CD4-positive, alpha-beta T cell treated with Interleukin-15 for 1 hour (primary cell): ENCODE measurements at places on chromosomes 6 and 20.
A peak's percentile ranks its signal among the peaks of the same experiment; 100 is the strongest.

DNA sequence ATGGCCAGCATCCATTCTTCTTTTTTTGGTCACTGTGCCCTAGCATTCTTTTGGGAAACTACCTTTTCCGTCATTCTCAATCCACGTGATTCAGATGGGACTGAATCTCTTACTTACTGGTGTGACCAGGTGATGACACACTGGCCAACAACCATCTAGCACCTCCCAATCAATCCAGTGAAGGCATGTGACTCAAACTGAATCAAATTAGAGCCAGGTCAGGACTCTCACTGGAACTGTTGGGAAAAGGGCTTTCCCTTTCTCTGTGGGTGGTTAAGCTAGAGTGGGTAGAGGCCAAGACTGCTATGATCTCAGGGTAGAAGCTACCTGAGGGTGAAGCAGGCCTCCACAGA is 36.2 kb upstream of the ZMYND8 start:
- no peak for DNase-seq

DNA sequence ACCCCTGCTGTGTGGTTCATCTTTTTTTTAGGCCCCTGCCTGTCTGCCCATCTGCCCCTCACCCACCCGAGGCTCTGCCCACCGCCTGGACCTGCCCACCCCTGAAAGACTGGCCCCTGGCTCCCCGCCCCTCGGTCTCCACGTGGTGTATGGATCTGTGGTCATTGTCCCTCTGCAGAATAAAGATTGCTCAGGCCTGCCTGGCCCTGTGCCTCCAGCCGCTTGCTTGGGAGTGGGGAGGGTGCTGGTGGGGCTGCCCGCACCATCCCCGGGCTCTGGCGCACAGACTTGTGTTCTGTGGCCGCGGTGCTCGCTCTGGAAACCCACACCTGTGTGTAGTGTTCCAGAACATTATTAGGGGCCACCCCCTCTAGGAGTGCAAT is 1.6 kb downstream of the MAP1LC3A start:
- no peak for DNase-seq

DNA sequence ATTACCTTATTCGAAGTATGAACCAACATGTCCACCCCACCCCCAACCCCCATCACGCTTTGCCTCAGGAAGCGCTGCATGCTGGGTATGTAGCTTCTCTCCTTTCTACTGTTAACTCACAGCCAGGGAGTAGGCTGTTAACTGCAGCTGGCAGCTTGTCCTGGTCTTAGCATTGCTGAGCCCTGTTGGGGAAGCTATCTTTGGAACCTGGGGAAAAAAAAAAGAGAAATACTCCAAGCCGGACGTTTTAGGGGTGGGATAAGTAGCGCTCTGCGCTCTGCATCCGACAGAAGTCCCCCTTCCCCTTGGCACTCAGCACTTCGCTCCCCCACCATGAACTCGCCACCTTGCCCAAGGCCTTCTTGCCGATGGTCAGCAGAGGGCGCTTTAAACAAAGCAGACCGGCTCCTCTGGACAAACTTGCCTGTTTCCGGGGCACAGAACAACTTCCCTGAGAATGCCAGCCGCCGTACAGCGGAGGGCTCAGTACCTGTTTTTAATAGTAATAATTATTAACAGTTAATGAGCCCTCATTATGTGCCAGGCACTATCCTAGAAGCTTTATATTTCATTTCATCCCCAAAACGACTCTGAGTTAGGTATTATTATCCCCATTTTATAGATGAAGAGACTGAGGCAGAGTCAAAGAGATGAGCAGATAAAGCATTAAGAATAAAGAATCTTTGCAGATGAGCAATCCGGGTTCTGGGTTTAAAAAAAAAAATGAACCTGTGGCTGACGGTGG is 35.2 kb upstream of the MDFI start:
- peak; percentile 76 for DNase-seq

- no peak for DNase-seq
Observed at GRCh38 chr6:138520463-138520862, 21.2 kb upstream of the NHSL1 start.

DNA sequence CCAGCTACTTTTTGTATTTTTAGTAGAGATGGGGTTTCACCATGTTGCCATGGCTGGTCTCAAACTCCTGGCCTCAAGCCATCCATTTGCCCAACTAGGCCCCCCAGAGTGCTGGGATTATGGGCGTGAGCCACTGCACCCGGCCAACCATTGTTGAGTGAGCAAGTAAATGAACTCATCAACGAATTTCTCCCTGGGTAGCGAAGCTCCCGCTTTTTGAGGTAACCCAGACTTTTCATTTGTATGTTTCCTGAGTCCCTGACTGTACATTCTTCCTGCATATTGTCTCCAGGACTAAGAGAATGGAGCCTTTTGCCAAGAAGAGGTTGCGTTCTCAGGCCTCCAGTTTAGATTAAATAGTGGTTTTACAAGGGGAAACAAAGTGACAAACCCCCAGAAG is 36.4 kb downstream of the RIPOR3 start:
- DNase-seq: no peak

DNA sequence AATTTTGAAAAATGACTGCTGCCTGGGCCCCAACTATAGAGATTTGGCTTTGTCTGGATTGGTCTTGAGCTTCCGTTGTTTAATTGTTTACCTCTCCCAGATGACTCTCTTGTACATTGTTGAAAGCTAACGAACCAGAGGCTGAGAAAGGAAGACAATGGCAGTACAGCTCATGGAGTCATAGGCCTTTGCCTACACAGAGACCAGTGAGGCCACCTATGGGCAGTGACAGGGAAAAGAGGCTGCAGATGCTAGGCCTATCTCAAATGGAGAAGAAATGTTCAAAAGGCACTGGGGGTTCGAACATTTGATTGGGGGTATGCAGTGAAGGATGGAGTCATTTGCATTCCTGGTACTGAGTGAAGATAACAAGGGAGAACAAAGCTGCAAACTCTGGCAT is 29.1 kb downstream of the OPN5 start:
- no peak for DNase-seq

DNA sequence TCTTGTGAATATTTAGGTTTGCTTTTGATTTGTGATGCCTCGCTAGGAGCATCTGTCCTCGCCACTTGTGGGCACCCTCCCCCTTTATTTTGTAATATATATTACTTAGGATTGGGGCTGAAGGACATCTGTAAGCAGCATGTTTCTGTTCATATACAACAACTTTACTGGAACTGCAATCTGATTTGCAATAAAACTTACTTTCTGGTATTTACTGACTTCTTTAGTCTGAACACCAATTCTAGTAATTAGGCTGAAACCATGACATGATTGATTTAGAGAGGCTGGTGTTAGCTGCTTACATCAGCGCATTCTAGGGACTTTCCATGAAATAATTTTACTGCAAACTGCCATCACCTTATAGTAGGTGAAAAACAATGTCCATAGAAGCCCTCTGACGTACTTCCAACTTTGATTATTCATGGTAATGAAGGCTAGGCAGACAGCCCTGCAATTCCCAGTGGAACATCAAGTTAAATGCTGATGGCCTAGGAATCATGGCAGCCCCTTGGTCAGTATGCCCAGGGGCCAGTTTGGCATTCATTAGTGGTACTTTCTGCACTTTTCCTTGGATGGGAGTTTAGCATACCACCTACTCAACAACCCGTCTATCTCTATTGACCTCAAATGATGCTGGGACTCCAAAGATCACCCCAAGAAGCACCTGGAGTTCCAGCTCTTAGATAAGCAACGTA is 132.9 kb upstream of the MCHR2 start:
- DNase-seq: no peak

DNA sequence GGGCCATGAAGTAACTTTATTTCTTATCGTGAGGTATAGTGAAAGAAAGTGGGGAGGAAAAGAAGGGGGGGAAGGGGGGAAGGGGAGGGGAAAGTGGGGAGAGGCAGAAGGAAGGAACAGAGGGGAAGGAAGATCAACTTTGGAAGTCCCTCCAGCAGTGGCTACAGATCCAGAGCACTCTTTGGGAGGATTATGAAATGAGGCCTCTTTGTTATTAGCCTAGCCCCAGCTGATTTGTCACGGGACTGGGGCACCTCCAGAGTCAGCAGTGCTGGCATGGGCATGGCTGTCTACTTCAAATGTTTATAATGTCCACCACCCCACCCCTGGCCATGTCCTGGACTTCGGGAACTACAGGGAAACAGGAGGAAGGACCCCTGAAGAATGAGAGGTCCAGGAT is 7.6 kb downstream of the MOCS1 start:
- no peak for DNase-seq

- no peak for DNase-seq
Observed at GRCh38 chr6:14739827-14740226, 506.0 kb upstream of the JARID2 start.

DNA sequence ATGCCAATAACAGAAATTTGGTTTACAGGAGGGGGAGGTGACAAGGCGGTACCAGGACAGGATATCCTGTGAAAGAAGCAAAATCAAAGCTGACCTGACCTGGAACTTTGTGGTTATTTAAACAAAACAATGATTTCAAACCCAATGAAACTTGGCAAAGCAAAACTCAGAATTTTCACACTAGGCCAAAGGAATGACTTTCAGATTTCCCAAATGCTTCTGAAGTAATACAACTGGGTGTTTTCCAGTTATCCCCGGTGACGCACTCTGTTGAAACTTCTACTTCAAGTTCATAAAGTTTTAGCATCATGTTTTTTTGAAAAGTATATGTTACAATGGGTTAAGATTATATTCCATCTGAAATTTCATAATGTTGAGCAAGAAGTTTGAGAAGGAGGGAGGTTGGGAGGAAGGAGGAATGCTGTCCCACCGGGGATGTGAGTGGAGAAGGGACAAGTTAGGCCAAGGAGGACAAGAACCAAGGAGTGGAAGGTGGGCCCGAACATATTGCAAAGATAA is 78.1 kb upstream of the TRAF3IP2 start:
- no peak for DNase-seq

DNA sequence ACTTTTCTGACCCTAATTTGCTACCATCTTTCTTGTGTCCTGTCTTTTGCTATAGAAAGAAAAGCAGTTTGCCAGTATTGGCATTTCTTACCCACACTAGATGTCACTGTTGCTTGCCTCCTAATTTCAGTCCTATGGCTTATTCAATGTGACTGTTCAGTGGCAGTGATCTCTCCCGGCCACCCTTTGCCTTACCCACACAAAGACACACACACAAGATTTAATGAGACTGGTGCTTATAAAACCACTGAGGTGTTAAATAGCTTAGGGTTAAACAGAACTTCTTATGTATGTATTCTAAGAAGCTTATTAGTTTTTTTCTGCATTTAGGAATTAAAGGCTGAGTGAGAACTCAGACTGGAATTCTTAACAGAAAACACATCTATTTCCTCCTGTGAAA is 233.6 kb upstream of the ASCC3 start:
- DNase-seq: no peak

DNA sequence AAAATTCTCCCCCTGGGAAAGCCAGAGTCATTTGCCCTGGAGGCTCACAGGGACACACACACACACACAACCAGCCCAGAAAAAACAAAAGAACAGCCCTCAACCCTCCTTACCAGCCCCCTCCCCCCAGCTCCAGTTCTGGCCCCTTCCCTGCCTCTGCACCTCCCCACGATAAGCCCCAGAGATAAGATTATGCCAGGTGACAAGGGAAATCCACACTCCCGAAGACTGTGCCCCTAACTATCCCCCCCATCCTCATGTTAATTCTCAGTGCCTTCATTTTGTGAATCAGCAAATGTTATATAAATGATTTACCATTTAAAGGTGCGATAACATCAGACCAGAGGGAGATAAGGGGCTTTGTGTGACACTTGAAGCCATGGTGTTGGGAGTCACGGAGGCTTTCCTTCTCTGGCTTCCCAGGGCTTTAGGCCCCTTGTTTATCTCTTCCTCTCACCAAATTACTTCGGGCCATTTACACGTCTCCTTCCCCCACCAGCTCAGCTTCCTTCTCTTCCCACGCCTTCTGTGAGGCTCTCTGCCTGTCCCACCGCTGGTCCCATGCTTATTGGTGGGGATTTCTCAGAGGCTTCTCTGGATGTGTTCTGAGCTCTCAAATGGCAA is 12.5 kb upstream of the FOXC1 start:
- DNase-seq: no peak

DNA sequence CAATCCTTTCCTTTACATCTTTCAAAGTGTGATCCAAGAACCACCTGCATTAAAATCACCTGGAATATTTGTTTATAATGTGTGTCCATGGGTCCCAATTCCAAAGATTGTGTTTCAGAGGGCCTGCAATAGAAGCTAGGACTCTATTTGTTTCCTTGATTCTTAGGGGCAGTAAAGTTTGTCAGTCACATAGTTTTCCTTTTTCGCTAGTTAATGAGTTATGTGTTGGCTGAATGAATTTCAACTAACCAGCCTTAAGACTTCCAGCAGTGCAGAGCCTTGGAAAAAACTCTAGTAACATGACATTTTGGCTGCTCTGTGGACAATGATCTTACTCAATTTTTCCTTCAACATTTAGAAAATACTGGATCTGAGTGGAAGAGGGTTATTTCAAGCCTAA is 11.3 kb downstream of the FAM217A start:
- no peak for DNase-seq

GRCh38 chr6:37039958-37040357 is 34.5 kb downstream of the FGD2 start:
- no peak for DNase-seq

DNA sequence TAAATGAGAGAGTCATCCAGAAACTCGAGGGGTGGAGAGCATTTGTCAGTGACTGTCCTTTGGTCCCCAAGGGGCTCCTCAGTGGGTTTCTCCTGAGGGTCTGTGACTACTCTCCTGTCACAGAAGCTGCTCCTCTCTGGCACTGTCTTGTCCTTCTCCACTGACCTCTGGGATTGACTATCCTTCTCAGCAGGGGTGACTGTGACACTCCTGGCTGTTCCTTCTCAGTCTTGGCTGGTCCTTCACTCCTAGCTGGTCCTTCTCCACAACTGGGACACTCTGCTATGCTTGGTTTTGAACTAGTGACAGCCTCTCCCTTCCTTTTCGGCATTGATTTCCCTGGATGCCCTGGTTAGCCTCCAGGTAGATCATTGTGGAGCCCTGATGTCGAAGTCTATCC is 33.5 kb downstream of the DYNLT1 start:
- no peak for DNase-seq

DNA sequence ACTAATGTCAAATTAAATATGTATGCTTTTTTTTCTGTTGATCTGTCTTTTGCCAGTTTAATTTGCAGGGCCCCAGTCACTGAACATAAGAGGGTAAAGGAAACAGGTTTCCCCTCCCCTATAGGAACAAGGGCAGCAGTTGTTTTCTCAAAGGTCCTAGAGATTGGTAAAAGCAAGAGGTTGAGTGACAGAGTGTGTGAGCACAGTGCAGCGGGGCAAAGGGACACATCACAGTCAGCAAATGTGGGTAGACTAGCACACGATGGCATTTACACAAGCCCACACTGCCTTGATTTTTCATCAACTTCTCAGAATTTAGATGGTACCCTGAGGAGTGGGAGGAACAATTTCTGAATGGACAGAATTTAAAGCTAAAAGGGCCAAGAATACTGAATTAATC is 138.7 kb upstream of the MYLIP start:
- DNase-seq: no peak
